ENCODE measurements at places on chromosomes 11 and 22. TPM values are rescaled to one million over a fixed set of nuclear protein-coding genes. Genes with fewer than 3 reads are reported as not detected.

GRCh38 chr11:122486793-122487495 is 168.6 kb upstream of the UBASH3B start:
- DNase-seq: no peak

- no peak for DNase-seq
Measured at GRCh38 chr22:48188231-48188721, 1425.8 kb downstream of the TBC1D22A start.

GRCh38 chr11:17277024-17277584 is 565 bp downstream of the NUCB2 start:
- DNase-seq: no peak

GRCh38 chr22:36323855-36324331 is 63.9 kb downstream of the MYH9 start:
- no peak for DNase-seq

DNA sequence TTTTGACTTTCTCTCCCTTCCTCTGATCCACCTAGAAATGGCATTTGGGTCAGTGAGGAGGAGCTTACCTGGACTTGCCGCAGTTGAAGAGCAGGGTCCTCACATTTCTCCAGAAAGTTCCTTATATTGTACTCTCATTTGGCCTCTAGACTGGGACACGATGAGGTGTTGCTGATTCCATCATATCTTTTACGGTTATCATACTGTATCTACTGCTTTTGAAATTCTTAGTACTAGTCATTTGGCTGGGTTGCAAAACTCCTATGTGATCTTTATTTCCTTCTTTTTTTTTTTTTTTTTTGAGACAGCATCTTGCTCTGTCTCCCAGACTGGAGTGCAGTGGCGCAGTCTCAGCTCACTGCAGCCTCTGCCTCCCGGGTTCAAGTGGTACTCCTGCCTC is 58.7 kb upstream of the FAM181B start:
- DNase-seq: no peak

GRCh38 chr11:64004590-64004984 is 18.3 kb downstream of the OTUB1 start:
- no peak for DNase-seq

CSF2RB gene
- 5.7 TPM for total RNA-seq

IL17REL gene
- total RNA-seq: not detected

GLYATL2 gene
- 3.3 TPM for total RNA-seq

DNA sequence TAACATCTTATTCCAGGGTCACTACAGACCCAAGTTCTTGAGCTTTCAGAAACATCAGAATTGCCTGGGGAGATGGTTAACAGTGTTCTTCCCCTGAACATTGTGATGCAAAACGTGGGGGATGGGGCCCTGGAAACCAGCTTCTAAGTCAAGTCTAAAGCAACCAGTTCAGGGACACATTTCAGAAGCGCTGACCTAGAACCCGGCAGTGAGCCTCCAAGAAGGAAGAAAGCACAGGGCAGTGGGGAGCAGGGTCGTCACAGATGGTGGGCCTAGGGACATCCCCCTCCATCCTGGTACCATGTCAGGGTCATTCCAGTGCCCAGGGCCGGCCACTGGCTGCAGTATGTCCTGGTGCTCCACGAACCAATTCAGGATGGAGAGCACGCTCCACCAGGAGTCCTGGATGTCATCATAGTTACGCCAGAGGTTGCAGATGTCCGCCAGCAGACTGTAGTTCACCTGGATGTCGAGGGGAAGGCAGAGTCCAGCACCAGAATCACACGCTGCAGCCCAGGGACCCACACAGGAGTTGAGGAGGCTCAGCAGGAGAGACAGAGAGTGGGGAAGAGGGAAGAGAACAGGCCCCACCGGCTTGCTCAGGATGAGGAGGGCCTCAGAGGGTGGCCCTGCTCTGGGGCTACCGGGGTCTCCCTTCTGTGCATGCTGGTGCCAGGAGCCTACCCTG is 5.0 kb downstream of the NAGA start:
- DNase-seq: no peak

Data from tibial nerve (tissue), 4 donors.